Stimulated activated CD4-positive, alpha-beta T cell treated with anti-CD3 and anti-CD28 coated beads, Interleukin-1b, Interleukin-23, amount 100 ng/mL, for 1 hour (primary cell): ENCODE measurements at places on chromosomes 11 and 22.

DNA sequence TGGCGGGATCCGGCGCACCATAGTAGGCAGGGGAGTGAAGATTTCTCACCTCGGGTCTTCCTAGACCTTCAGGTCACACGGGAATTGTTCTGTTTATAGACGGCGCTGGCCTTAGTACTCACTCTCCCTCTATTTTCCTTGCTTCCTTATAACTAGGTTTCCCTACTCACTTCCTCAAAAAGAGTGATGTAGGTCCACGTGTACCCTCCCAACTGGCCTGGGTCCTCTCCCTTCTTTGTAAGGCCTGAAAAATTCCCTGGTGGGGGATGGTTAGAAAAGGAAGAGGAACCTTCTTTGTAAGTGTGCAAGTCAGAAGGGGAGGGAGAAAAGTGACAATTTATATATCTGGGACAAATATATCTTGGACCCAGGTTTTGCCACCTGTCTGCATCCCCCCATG, 2.9 kb upstream of the TMEM9B start:
- DNase-seq = no peak

DNA sequence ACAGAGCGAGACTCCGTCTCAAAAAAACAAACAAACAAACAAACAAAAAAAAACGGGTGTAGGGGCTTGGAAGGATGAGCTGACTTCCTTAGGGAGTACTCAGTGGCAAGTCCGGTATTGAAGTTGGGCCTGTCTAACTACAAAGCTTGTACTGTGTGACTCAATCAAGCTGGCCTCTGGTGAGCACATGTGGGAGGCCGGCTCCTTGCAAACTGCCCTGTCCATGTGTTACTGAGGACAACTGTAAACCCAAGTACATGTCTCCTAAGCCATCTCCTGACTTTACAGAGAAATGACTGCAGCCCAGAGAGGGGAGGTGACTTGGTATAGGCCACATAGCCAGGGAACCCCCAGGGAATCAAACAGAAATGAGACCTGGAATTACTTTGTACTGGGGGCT, 11.6 kb downstream of the RIBC2 start:
- DNase-seq = no peak

- DNase-seq = no peak
Observed at GRCh38 chr11:77647654-77648305, 10.2 kb upstream of the CLNS1A start.

- DNase-seq = no peak
Observed at GRCh38 chr22:28711820-28712777, 29.5 kb downstream of the CHEK2 start.

DNA sequence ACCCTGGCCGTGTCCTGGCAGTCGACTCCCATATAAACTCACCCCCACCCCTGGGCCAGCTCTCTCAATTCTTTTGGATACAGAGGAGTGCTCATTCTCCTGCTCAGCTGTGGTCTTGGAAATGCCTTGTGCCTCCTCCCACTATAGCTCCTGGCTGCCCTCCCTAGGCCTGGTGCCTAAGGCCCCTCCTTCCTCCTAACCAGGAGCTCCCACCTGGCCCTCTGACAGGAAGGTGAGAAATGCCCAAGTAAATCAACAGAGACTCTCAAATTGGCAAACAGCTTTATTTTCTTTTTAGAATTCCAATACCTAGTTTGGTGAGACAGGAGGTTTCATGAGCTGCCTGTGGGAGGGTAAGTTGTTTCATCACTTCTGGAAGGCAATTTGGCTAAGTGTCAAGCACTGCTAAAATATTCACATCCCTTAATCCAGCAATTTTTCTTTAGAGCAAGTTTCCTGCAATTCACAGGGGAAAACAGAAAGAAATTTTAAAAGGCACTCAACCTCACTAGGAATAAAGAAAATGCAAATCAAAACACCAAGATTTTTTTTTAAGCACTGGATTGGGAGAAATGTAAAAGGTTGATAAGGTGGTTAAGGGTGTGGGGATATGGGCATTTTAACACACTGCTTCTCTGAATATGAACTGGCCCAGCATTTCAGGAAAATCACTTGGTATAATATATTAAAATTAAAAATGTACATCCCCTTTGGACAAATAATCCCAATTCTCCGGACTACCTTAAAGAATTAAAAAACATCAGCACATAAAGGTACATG, 209.7 kb upstream of the ARHGAP20 start:
- DNase-seq = no peak

DNA sequence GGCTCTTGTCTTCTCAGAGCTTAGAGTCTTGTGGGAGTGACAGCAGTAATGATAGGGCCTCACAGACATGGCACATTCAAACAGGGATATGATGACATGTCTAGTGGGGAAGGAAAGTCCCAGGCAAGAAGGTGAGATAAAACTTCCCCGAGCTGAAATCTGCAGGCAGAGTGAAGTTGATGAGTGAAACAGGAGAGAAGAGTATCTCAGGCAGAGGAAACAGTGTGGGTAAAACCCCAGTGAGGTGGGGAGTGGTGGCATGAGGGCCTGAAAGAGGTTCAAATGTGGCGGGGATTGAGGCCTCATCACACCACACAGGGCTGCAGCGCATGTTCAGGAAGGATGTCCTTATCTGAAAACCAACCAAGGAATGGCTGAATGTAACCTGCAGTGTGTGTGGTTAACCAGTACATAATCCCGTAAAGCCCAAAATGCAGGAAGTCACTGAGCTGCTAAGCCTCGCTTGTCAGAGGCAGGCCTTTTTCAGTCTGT, 153.8 kb upstream of the E2F8 start:
- DNase-seq = no peak

DNA sequence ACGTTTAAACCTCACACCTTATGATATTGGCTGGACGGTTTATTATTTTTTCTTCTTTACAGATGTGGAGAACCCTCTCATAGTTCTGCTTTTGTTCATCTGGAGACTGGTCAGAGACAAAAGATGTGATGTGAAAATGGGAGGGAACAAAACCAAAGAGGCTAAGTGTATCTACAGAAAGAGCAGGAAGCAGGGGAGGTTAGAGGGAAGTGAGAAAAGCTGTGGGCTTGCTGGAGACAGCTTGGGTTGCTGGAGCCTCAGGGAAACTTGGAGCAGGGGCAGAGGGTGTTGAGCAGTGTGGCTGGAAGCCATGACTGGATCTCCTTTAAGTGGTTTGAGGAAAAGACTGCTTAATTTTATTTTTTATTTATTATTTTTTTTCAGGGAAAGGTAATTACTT, 79.0 kb upstream of the SNX19 start:
- no peak for DNase-seq

- DNase-seq = no peak
Observed at GRCh38 chr11:92627615-92628256, 341.7 kb upstream of the MTNR1B start.

GRCh38 chr11:2663506-2663905, 36.3 kb downstream of the KCNQ1OT1 start:
- DNase-seq = no peak

DNA sequence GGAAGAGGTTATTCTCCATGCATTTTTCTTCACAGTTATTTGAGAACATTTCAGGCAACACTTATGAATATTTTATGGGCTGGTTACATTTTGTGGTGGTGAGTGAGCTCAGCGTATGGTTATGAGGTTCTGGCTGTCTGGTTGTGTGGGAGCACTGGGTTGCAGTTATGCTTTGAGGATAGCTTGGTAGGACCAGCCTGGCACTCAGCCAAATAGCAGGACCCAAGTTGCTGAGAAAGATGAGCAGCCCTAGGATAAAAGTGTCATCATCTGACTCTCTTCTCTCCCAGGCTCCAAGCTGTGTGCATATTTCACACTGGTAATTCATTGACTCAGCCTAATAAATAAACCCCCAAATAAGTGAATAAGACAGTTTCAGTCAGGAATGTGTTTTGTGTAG, 8.1 kb upstream of the SRSF8 start:
- DNase-seq = no peak

DNA sequence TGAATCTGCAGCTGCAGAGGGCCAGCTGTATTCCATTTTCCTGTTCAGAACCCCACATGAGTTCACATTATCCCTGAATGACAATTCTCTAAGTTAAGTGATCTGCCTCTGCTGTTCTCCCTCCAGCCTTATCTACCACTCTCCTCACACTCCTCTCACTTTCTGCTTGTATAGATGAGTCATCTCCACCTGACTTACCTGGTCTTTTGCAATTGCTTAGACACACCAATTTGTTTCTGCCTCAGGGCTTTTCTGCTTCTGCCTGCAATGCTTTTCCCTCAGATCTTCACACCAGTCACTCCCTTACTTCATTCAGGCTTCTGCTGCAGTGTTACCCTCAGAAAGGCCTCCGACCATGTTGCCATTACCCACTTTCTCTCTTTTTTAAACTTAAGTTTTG, 118.1 kb downstream of the ATM start:
- no peak for DNase-seq

- no peak for DNase-seq
Observed at GRCh38 chr11:57379732-57380131, 1.2 kb downstream of the PRG3 start.

- DNase-seq = no peak
Observed at GRCh38 chr11:84691830-84692229, 935.3 kb downstream of the DLG2 start.

- DNase-seq = no peak
Observed at GRCh38 chr11:12220305-12220704, 109.9 kb downstream of the MICAL2 start.

DNA sequence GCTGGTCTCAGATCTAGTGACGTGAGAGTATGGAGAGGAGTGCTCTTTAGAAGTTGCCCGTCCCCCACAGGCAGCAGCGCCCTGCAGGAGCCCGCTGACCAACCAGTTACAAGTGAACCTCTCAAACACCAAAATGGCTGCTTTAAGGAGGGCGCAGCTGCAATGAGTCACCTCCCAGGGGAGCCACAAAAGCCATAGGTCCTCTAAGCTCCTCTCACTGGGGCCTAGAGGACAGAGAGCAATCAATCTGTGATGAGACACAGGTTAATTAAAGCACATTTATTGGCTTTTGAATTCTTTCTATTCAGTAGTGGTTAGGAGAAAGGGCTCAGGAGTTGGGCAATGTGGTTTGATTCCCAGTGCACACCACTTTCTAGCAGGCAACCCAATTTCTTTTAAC, 15.5 kb upstream of the RAPSN start:
- no peak for DNase-seq

- no peak for DNase-seq
Observed at GRCh38 chr11:2777871-2778629, 78.3 kb upstream of the KCNQ1OT1 start.

DNA sequence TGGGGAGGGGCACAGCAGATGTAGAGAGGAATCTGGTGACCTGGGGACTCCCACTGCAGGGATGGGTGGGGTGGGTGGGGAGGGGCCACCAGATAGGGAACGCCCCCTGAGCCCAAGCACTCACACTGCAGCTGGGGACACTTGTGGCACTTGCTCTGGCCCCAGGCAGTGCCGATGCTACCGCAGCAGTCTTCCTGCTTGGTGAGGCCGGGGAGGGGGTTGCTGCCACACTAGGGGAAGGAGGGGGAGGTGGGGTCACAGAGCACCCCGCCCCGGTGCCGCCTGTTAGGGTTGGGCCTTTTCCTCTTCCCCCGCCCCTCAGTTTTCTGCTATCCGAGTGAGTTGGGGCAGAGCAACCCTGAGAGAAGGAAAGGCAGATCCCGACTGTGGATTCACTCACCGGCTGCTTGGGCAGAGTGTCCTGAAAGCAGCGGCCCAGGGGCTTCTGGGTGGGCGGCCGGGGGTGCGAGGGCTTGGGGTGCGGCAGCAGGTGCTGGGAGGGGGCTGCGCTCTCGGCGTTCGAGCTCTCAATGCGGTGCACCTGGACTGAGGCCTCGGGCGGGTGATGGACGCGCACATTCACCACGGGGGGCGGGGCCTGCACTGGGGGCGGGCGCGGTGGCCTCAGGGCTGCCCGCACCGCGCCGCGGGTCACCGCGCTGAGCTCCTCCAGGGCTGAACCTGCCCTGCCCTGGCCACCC, 4.7 kb downstream of the LTBP3 start:
- no peak for DNase-seq

GRCh38 chr22:46259374-46259773, 3.8 kb downstream of the PKDREJ start:
- DNase-seq = no peak

GRCh38 chr22:28620244-28620922, 59.3 kb downstream of the TTC28 start:
- no peak for DNase-seq

DNA sequence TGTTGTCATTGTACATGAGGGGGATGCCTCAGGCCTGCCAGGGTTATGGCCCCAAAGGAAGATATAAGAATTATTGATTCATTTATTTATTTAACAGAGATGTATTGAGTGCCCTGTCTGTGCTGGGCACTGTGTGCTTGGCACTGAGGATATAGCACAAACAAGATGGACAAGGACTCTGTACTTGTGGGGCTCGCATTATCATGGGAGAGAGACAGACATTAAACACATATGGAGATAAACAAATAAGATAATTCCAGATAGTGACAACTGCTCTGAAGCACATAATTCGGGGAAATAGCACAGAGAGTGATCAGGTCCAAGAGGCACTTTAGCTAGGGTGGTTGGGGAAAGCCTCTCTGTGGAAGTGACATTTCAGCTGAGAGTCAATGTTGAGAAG, 119.8 kb upstream of the ARHGAP20 start:
- no peak for DNase-seq

DNA sequence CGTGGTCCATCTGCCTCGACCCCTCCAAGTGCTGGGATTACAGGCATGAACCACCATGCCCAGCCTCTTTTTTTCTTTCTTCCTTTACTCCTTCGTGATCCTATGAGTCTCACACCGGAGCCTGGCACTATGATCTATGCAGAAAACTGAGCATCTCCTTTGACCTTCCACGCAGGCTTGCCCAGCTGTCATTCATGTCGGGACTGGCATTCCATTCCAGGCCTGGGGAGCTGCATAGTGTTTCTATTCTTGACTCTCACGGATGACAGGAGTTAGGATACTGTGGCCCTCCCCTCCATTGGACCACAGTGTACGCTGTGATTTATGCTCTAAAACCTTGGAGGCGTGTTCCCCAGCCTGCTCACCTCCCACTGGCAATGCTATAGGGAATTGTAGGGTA, 611.8 kb downstream of the BRD1 start:
- DNase-seq = no peak

DNA sequence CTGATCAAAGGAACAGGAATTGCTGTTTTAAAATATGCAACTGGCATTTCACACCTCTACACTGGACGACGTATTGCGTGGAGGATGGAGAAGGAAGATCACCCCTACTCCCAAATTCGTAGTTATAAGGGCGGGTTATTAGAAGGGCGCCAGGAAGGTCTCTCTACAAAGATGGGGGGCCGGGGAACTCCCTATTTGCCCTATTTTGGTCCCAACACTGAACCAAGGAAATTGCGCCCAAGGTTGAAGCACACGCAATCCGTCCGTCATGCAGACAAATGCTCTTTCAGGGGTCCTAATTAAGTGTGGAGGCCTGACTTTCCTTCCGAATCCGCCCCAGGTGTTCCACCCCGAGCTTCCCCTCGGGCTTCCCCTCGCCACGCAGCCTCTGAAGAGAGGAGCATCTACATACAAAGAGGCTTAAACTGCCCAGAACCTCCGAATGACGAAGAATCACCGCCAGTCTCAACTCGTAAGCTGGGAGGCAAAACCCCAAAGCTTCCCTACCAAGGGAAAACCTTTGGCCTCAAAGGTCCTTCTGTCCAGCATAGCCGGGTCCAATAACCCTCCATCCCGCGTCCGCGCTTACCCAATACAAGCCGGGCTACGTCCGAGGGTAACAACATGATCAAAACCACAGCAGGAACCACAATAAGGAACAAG, 396 bp downstream of the NPAT start:
- no peak for DNase-seq

- DNase-seq = no peak
Observed at GRCh38 chr11:75400146-75400865, 988 bp downstream of the RPS3 start.
